ENCODE measurements at places on chromosomes 3 and 15.
A peak's percentile ranks its signal among the peaks of the same experiment; 100 is the strongest.

GRCh38 chr3:186988806-186989205 lies 58.5 kb downstream of the ST6GAL1 start:
- no peak for DNase-seq

GRCh38 chr3:197352382-197352781 lies 54.0 kb upstream of the DLG1 start:
- no peak for DNase-seq

GRCh38 chr3:153714016-153714415 lies 407.2 kb upstream of the ARHGEF26 start:
- DNase-seq = no peak

DNA sequence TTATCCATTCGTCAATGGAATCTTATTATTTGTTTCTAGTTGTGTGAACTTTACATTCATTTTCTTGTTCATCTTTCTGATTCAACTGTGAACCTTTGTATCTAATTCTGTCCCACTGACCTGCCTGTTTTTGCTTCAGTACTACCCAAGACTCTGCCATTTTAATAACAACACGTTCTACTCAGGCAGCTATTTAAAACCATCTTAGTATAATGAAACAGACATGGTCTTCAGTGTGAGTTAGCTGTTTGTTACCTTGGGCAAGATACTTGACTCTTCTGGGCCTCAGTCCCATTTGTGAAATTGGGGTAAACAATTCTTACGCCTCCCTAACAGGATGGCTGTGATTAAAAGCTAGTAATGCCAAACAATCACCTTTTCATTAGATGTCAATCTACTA lies 1.6 kb downstream of the BTBD1 start:
- no peak for DNase-seq

- no peak for DNase-seq
These were observed 62.2 kb downstream of the WDR76 start for GRCh38 chr15:43889042-43889441.

GRCh38 chr3:57791245-57791644 lies 35.1 kb downstream of the SLMAP start:
- DNase-seq = no peak

GRCh38 chr15:92159906-92160841 lies 233.5 kb upstream of the ST8SIA2 start:
- no peak for DNase-seq

GRCh38 chr3:133157716-133158115 lies 119.5 kb downstream of the TMEM108 start:
- DNase-seq = no peak

DNA sequence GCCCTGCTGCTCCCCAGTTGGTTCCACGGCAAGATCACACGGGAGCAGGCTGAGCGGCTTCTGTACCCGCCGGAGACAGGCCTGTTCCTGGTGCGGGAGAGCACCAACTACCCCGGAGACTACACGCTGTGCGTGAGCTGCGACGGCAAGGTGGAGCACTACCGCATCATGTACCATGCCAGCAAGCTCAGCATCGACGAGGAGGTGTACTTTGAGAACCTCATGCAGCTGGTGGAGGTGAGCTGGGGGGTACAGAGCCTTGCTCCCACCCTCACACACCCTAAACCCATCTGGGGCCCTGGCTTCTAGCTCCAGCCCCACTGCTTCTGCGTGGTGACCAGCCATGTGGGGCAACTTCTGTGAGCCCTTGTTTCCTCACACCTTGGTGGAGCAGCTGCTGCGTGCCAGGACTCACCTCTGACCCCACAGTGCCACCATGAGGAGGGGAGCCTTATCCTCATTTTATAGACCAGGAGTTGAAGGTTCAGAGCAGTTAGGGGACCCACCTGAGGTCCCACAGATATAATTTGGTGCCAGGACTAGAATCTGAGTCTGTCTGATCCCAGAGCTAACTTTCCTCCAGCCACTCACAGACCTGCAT lies 13.3 kb upstream of the LMAN1L start:
- no peak for DNase-seq

DNA sequence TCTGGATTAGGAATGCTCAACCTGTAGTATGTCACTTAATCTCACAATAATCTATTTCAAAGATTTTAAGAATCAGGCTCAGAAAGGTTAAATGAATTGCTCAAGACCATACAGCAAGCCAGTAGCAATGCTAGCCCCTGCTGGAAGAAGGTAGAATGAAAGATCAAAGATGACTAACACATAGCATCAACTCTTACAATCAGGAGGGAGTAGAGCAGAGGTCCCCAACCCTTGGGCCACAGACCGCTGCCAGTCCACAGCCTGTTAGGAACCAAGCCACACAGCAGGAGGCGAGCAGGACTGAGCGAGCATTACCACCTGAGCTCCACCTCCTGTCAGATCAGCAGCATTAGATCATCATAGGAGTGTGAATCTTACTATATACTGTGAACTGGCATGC lies 15.5 kb upstream of the GATM start:
- DNase-seq = no peak

DNA sequence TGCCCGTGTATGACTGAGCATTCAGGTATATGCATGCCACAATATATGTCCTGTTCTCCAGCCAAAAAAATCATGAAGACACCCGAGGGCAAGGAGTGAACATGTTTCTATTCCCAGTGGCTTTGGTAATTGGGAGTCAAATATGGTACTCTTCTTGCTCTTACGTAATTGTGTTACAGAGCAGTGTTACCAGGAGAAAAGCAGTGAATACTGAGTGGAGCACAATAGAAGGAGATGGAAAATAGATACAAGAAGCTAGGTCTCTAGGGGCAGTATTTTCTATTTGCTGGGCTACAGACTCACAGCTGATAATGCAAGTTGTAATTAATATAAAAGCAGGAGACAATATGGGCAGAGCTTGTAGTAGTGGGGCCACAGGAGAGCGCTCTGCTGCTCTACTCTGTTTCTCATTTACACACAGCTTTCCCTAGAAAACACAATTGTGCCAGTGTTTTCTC lies 13.2 kb downstream of the MEIS2 start:
- DNase-seq = no peak

DNA sequence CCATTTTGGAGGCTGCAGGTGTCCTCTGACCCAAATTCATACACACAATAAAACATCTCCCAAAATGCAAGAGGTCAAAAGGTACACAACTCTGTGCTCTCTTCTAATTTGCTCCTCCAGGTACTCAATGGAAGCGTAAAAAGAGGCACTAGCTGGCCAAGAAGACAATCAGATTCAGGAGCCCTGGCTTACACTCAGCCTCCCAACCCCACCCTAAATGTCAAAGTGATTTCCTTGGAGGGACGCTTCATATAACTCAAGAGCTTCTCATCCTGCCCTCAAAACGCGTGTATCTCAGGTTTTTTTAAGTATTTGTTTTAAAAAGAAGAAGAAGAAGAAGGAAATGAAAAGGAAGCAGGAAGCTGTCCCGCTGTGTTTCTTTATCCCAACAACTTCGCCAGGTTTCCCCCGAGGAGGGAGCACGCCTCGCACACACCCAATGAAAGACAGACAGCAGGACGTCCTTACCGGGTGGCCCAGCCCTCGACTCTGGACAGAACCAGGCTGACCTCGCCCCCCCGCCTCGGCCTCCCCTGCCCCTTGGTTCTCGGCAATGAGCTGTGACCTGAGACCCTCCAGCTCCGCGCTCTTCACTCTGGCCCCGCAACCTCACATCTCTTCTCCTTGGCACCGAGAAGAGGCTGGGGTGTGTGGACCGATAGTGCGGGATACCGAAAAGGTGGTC lies 620.7 kb upstream of the ZNF385D start:
- no peak for DNase-seq

- DNase-seq = no peak
These were observed 37.2 kb downstream of the TRIM42 start for GRCh38 chr3:140715035-140715434.

GRCh38 chr15:84872009-84872910 lies 12.2 kb upstream of the SLC28A1 start:
- DNase-seq = no peak

GRCh38 chr3:124981472-124981871 lies 46.9 kb upstream of the MUC13 start:
- no peak for DNase-seq

DNA sequence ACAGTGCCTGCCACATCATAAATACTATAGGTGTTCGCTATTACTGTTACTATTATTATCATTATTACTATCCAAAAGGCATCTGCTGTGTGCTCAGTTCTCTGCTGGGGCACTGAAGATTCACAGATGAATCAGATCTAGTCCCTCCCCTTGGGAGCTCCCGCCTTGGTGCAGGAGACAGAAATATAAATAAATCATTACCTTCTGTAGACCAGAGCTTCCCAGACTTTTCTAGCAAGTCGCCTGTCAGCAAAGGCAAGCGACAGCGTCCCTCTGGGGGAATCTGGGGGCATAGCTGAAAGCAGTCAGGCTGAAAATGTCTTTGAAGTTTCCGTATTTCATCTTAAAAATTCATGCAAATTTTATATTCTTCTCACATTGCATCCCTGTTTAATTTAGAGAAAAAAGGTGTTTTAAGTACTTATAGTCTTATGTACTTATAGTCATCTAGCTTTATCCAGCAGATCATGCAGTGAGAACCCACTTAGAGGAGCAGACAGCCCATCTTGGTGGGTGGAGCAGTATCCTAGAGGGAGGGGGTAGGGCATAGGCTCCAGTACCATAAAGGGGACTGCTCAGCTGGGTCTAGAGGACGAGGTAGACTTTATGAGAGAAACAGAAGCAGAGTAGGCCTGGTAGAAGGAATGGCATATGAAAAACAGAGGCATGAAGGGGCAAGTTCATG lies 10.4 kb upstream of the BRPF1 start:
- DNase-seq = no peak

- DNase-seq = peak; percentile 13
These were observed 163.3 kb downstream of the AKAP13 start for GRCh38 chr15:85543741-85544155.

GRCh38 chr15:23095796-23096195 lies 40.8 kb downstream of the GOLGA6L1 start:
- no peak for DNase-seq

- DNase-seq = no peak
These were observed 40.5 kb downstream of the U2SURP start for GRCh38 chr3:143041903-143042302.

DNA sequence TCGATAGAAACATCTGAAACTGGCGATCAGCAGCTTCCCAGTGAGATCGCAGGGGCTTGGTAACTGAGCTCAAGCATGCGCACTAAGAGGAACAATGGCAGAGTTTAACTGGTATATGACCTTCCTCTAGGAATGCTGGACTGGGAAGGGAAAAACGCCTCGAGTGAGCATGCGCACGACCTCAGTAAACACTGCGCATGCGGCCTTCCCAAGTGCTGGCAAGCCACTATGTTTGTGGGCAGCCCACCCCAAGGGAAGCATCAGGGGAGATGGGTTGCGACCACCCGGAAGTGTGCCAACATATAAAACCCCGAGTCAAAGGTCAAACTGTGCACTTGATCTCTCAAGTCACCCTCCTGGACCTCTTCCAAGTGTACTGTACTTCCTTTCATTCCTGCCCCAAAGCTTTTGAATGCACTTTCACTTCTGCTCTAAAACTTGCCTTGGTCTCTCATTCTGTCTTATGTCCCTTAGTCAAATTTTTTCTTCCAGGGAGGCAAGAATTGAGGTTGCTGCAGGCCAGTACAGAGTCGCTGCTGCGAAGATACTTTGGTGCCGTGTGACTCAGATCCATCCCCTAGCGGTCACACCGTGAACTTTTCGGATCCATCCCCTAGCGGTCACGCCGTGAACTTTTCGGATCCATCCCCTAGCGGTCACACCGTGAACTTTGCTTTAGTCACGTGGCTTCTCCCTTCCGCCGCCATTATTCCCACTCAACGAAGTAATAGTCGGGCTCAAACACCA lies 243.3 kb downstream of the FAM43A start:
- DNase-seq = no peak

DNA sequence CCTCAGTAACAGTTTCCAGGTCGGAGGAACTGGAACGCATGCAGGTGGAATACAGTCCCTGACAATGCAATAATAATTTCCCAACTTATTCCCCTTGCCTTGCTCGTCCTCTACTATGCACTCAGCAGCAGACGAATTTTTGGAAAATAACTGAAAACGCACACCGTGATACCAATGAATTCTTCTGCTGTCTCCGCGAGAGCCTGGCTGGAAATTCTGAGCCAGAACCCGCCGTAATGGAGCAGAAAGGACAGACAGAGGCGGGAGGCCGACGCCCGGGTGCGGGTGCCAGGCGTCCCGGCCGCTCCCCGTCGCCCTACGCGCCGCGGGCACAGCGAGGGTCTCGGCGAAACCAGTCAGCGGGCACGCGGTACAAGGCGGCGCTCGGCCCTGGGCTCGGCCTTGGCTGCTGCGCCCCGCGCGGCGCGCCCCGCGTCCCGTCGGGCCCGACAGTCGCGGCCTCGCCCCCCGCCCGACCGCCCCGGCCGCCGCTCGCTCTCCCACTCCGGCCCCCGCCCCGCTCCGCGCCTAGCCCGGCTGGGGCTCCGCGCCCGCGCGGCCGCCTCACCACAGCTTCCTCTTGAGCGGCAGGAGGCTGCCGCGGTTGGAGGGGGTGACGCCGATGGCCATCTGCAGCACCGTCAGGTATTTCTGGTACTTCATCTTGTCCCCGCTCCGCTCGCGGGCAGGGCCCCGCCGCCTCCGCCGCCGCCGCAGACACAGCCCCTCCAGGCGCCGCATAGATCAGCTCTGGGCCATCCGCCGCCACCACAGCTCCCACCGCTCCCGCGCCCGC lies 114.5 kb upstream of the GOLGA8J start:
- no peak for DNase-seq

DNA sequence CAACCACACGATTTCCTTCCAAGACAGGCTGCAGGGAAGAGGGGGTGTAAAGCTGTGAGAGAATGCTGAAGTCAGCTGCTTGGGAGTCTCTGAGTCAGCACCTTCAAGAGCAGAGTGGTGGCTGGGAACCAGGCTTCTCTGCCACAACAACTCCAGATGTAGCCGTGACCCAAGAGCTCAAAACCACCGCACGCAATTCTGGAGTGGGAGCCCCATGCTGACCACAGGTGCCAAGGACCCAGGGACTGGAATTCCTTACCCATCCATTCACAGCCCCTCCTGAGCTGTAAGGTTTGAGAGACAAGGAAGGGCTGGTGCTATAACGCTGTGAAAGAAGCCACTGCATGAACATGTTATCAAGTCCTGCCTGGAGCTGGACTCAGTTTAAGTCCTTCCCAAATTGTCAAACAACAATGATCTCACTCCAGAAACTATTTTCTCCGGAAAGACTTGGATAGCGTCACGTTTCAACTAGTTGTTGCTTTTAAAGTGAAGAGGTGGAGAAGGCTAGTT lies 61.4 kb downstream of the UMPS start:
- no peak for DNase-seq

DNA sequence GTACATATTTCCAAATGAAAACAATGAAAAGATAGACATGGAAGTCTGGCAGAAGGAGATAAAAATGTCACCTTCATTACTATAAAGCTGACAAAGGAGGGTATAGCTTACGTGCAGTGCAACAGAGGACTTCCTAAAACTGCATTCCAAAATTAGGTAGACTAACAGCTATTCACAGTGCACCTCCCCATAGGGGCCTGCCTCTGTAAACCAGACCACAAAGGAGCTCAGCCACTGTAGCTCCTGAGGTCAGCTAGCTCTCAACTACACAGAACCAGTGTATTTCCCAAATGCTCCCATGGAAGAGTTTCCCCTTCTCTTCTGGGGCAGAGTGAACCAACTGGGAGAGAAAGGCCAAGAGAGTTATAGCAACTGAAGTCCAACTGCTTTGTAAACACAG lies 31.2 kb upstream of the PHLDB2 start:
- DNase-seq = no peak
